ENCODE measurements at places on chromosomes 5 and 9. TPM values are rescaled to one million over a fixed set of nuclear protein-coding genes. Genes with fewer than 3 reads are reported as not detected.

- DNase-seq = no peak
Measured at GRCh38 chr9:115198001-115198400, 80.0 kb upstream of the TNC start.

DNA sequence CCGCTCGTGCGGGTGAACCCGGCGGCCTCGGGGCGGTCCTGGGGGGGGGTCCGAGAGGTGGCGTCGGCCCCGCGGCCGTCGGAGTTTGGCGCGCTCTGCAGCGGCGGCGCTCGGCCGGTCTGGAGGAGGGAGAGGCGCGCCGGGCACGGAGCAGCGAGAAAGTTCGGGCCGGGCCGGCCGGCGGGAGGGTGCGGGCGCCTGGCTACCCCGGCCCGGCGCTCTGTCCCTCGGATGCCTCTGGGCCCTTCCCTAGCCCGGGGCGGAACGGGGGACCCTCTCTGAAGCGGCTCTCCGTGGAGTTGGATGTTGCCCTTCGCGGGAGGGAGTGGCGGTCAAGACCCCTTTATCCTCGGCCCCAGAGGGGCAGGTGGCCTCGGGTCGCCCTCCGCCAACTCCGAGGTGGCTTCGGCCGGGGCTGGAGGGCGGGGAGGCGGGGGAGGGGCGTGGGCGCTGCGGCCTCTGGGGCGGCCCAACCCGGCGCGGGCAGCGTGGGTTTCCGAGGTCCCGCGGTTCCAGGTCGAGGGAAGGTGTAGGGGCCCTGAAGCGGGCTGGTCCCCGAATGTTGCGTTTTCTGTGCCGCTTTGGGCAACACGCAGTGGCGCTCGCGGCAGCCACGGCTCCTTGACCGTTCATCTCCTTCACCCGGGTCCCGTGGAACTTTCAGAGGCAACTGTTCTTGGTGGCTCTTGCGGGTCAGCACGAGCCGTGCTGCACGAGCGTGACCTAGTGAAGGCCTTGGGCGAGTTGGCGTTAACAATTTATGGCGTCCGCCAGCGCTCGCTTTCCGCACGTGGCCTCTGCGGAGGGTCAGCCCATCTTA lies 290.5 kb downstream of the DOCK8 start:
- DNase-seq = no peak

DNA sequence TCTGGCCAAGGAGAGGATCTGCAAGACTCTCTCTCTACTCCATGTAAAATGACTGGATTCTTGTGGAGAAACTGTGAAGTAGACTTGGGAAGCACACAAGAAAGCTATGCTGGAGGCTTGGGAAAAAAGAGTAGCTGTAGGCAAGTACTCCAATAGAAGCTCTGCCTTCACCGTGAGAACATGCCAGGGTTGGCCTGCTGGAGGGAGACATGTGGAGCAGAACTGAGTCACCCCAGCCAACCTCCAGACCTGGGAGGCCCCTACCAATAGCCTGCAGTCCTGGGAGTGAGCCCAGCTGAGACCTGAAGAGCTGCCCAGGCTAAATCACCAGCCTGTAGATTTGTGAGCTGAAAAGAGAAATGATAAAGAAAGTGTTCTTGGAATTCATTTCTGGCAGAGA lies 66.6 kb downstream of the DEPDC1B start:
- no peak for DNase-seq

The SURF6 gene
- 28.8 TPM for polyA plus RNA-seq

GRCh38 chr9:131798246-131798645 lies 58.4 kb upstream of the RAPGEF1 start:
- no peak for DNase-seq

The EQTN gene
- polyA plus RNA-seq = 0.40 TPM

DNA sequence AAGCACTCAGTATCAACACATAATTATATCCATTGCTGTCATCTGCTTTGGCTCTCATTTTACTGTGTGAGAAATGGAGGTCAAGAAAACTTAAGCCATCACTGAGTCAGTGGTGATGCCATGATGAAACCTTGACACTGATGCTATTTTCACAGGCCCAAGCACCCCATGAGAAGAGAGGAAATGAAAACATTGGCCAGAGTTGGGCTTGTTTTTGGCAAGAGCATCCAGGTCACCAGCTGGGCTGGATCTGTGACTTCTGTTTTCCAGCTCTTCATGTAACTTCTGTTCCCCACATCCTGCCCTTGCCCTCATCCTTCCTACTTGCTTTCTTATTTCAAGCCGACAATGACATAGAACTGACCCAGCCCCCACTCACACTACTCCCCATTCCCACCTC lies 10.0 kb downstream of the LCP2 start:
- no peak for DNase-seq

The ANKRD34B gene
- not detected for polyA plus RNA-seq

- no peak for DNase-seq
Measured at GRCh38 chr9:75111019-75111622, 22.8 kb downstream of the OSTF1 start.

DNA sequence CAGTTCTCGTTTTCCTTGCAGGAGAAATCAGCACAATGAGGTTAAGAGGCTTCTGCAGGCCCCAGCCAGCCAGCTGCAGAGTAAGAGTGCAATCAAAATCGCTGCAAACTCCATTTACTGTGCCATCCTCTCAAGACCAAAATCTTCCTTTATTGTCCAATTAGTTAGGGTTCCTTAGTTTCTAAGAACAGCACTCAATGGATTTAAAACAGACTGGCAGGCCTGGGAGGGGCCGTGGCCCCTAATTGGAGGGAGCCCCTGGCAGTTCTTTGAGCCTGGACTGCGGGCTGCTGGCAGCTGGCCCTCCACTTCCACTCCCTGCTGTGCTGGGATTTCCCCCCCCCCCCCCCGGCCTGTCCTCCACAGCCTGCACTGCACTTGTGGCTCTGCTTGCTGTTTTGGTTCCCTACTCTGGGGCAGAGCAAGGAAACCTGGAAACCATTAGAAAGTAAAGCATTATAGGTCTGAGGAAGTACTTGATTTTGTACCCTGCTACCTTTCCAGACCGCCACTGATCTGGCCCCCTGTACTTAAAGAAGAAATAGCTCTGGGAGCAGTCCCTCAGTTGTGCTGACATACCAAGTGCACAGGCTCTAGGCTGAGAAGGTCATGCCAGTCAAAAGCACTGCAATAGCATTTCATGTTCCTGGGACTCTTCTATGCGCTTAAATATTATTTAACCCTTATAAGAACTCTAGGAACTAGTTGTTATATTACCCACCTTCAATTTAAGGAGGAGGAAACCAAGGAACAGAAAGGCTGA lies 129.0 kb downstream of the APBA1 start:
- no peak for DNase-seq

The PCDHGB2 gene
- polyA plus RNA-seq = 5.2 TPM

- DNase-seq = no peak
Measured at GRCh38 chr9:128333451-128333869, 6.9 kb upstream of the SLC27A4 start.

- no peak for DNase-seq
Measured at GRCh38 chr9:93680443-93681268, 104.3 kb downstream of the PHF2 start.

The ADCY2 gene
- polyA plus RNA-seq = 5.8 TPM

DNA sequence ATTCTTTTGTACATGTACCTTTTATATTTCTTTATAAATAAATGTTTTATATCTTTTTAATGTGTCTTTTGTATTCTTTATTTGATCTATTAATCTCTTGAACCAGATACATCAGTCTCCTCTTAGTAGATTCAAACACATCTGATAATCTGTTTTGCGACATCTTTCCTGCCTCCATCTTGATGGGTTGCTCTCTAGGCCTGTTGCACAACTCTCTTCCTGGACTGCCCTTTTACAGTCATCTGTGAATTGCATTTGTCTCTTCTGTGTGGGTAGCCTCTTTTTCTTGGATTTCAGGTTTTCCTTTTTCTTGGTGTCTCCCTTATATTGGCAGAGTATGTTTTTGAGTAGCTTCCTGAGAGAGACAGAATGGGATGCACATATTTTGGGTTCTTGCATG lies 6.2 kb downstream of the ZFYVE16 start:
- no peak for DNase-seq

The SH2D3C gene
- 14.4 TPM for polyA plus RNA-seq

- no peak for DNase-seq
Measured at GRCh38 chr5:152288499-152288898, 116.6 kb downstream of the NMUR2 start.

GRCh38 chr9:133210202-133210532 lies 1.1 kb upstream of the OBP2B start:
- no peak for DNase-seq

The SLC6A18 gene
- polyA plus RNA-seq = 5.1 TPM

The ESM1 gene
- polyA plus RNA-seq = 1.4 TPM

GRCh38 chr5:132096904-132097303 lies 23.3 kb downstream of the CSF2 start:
- no peak for DNase-seq

The PKD2L2 gene
- 0.20 TPM for polyA plus RNA-seq

DNA sequence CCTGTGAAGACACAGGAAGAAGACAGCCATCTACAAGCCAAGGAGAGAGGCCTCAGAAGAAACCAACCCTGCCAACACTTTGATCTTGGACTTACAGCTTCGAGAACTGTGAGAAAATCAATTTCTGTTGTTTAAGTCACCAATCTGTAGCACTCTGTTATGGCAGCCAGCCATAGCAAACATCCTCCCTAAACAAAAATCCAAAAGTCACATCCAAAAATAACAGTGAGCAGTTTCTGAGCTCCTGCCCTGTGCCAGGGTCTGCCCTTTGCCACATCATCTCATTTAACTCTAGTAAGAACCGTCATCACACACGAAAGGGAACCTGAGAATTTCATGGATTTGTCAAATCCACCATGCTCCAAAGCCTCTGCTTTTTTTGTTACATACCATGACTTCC lies 118.8 kb downstream of the TRIM36 start:
- no peak for DNase-seq

DNA sequence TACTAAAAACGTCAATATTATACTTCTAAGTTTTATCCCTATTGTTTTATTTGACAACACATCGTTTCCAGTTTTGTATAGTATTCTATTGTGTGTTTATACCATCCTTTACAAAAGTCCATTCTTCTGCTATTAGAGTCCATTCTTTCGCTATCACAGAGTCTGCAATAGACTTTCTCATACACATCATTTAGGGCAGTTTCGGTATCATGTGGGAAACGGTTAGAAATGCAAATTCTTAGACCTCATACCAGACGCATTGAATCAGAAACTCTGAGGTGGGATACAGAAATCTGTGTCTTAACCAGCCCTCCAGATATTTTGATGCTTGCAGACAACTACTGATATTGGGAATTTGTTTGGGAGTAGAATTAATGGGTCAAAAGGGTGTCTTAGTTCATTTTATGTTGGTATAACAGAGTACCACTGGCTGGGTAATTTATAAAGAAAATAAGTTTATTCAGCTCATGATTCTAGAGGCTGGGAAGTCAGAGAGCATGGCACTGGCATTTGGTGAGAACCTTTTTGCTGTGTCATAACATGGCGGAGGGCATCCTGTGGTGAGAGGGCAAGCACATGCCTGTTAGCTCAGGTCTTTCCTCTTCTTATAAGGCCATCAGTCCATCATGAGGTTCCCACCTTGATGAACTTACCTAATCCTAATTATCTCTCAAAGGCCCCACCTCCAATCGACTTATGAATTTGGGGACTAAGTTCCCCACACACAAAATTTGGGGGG lies 21.1 kb downstream of the CARTPT start:
- no peak for DNase-seq

The PTTG1 gene
- polyA plus RNA-seq = 73.7 TPM

DNA sequence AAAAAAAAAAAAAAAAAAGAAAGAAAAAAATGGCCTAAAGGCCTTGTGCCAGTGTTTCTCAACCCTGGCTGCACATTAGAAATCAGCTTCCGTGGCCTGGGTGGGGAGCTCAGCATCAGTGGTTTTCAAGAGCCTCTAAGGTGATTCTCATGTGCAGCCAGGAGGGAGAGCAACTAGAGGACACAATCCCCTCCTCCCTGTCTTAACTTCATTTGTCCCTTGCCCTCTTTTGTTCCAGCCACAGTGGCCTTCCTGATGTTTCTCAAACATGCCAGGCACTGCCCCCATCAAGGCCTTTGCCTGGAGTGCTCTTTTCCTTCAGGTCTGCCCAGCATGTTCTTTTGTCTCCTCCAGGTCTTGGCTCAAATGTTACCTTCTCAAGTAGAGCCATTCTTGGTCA lies 42.4 kb downstream of the HOMER1 start:
- no peak for DNase-seq

DNA sequence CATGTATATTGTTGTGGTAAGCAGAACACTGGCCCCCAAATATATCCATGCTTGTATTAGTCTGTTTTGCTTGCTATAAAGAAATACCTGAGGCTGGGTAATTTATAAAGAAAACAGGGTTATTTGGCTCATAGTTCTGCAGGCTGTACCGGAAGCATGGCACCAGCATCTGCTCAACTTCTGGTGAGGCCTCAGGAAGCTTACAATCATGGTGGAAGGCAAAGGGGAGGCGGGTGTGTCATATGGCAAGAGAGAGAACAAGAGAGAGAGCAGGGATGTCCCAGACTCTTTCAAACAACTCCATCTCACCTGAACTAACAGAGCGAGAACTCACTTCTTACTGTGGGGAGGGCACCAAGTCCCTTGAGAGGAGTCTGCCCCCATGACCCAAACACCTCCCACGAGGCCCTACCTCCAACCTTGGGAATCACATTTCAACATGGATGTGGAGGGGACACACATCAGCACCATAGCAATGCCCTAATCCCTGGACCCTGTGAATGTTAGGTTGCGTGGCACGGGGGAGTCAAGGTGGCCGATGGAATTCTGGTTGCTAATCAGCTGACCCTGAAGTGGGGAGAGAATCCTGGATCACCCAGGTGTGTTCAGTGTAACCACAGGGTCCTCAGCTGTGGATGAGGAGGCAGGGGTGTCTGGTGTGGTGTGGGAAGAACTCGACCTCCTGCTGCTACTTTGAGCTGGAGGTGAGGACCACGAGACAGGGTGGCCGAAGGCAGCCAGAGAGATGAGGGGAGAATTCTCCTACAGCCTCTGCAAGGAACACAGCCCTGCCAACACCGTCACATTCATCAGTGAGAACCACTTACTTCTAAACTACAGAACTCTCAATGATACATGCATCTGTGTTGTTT lies 172.8 kb downstream of the AUH start:
- no peak for DNase-seq

- no peak for DNase-seq
Measured at GRCh38 chr5:139027150-139027549, 152.0 kb upstream of the LRRTM2 start.

The SPINK6 gene
- polyA plus RNA-seq = not detected

DNA sequence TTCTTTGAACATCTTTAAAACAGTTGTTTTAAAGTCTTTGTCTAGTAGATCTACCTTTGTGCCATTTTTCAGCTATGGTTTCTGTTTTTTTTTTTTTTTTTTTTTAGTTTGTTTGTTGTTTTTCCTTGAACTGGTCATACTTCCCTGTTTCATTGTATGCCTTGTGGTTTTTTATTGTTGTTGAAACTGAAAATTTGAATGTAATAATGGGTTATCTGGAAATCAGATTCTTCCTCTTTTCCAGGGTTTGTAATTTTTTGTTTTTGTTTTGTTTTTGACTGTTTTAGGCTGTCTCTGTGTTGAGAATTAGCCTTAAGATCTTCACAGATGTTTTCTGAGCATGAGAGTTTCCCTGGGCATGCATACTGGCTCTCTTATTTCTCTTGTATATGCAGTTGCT lies 269.6 kb upstream of the DAP start:
- no peak for DNase-seq

- DNase-seq = no peak
Measured at GRCh38 chr9:92341578-92341977, 15.8 kb downstream of the CENPP start.

The UGT3A1 gene
- polyA plus RNA-seq = 84.1 TPM
